Ascending aorta (tissue), 2 donors: ENCODE measurements at places on chromosomes 6 and 20. TPM values are rescaled to one million over a fixed set of nuclear protein-coding genes. Genes with fewer than 3 reads are reported as not detected.
A peak's percentile ranks its signal among the peaks of the same experiment; 100 is the strongest.

DNA sequence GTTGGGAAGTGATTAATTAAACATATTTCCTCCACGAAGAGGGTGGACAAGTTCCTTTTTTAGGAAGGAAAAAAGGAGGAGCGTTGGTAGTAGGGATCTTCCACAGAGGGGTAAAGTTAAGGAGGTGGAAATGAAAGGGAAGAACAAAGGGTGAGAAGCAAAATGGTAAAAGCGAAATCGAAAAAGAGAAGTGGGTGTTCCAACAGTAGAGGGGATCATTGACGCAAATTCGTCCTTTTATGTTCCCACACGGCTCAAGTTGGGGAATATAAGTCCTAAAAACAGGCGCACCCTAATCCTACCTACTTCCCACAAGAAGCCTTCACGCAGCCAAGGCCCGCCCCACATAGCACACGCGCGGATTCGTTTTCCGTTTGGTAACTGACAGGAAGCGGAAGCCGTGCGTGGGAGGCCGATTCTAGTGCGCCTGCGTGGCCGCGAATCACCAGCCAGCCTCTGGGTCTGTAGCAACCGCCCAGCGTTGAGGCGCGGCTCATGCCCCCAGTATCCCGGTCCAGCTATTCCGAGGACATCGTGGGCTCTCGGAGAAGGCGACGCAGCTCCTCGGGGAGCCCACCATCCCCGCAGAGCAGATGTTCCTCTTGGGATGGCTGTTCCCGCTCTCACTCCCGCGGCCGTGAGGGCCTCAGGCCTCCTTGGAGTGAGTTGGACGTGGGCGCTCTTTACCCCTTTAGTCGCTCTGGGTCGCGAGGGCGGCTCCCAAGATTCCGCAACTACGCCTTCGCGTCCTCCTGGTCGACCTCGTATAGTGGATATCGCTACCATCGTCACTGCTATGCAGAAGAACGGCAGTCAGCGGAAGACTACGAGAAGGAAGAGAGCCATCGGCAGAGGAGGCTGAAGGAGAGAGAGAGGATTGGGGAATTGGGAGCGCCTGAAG, at the start of gene NKAPL:
Gene NKAPL (plus strand): TSS at position 421 of the 901 bp plus-strand sequence. CDS start 75 bp downstream, at position 496.
- DNase-seq = peak; percentile 28

- no peak for DNase-seq
Measured at GRCh38 chr6:132234356-132234755, 166.9 kb downstream of the MOXD1 start.

GRCh38 chr6:100469101-100469859, 4.6 kb upstream of the SIM1 start:
- no peak for DNase-seq

DNA sequence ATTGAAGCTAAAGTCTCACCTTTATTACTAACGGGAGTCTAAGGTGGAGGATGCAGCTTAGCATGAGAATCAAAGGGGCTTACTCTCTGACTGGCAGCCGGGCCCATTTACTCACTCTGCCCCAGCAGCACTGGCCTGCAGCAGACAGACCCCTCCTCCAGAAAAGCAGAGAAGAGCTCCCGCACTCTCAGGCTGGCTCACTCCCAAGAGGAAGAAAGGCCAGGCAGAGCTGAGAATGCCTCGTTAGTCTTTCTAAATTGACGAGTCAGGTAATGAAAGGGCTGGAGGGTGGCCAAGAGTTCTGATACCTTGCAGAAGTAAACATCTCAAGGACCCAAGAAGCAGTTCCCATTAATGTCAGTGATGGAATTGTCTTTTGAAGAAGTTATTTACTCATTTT, 44.5 kb upstream of the IL20RA start:
- DNase-seq = no peak

GRCh38 chr6:4637691-4638433, 138.3 kb upstream of the CDYL start:
- DNase-seq = no peak

DNA sequence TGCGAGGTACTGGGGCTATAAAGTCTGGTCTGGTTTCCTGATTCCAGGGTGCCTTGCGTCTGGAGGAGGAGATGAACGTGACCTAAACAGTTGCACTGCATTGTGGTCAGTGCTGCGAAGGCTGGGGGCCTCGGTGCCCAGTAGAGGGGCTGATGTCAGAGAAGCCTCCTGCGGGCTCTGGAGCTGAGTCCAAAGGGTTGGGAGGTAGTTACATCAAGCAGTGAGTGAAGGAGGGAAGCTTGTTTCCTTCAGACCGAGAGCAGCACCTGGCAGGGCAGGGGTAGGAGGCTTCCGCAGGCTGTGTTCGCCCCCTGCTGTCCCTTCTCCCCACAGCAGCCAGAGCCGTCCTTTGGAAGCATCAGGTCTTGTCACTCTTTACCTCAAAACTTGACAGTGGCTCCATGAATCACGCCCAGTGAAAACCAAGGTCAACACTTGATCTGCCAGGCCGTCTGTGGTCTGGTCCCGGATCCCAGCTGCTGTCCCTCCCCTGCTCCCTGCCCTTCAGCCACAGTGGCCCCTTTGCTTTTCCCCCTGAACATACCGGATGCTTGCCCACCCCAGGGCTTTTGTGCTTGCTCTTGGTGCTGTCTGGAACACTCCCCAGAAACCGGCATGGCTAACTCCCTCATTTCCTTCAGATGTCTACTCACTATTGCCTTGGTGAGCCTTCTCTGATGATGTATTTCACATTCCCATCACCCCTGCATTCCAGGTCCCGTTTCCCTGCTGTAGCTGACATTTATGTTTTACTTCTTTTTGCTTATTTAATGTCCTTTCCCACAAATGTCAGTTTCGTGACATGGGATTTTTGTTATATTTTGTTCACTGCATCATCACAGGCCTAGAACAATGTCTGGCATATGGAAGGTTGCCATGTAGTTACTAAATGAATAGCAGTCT, 7.0 kb downstream of the DYNLRB1 start:
- DNase-seq = no peak

DNA sequence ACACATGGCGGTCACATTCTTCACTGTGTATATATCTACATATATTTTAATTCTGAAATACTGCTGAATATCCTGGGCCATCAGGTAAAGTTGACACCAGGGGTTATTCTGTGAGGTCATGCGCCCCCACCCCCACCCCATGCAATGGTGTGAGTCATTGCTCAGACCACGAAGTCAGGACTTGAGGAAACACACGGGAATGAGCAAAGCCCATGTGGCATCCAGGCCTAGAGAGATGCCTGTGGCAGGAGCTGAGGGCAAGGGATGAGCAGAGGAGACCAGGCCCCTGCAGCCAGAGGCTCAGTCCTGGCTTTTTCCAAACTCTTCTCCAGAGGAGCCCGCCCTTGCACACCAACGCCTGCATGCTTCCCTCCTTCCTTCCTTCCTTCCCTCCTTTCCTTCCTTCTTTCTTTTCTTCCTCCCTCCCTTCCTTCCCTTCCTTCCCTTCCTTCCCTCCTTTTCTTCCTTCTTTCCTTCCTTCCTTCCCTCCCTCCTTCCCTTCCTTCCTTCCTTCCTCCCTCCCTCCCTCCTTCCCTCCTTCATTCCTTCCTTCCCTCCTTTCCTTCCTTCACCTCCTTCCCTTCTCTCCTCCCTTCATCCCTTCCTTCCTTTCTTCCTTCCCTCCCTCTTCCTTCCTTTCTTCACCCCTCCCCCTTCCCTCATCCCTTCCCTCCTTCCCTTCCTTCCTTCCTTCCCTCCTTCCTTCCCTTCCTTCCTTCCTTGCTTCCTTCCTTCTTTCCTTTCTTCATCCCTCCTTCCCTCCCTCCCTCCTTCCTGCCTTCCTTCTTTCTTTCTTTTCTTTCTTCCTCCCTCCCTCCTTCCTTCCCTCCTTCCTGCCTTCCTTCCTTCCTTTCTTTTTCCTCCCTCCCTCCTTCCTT, 72.0 kb upstream of the INSM1 start:
- DNase-seq = no peak

DNA sequence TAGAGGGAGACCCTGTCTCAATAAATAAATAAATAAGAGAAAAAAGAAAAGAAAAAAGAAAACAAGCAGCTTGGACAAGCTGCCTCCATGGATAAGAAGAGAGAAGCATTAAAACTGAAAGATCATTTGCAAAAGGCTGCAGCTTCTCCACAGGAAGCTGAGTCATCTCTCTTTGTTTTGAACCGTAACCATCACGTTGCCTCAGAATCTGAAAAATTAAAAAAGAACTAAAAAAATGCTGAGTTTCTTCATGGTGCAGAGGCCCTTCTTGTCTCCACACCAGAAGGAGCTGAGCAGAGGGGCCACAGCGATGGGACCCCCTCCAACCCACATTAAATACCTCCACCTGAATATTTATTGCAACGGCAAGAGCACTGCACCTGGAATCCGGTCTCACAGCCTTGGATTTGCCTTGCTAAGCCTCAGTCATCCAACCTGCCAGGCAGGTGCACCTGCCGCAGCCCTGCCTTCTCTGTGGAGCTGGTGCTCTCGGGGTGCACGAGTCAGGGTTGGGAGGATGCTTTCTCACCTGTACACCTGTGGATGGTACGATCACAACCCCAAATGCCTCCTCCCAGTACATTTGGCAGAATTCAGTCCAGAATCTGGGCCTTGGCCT, 28.1 kb downstream of the TOX2 start:
- no peak for DNase-seq

DNA sequence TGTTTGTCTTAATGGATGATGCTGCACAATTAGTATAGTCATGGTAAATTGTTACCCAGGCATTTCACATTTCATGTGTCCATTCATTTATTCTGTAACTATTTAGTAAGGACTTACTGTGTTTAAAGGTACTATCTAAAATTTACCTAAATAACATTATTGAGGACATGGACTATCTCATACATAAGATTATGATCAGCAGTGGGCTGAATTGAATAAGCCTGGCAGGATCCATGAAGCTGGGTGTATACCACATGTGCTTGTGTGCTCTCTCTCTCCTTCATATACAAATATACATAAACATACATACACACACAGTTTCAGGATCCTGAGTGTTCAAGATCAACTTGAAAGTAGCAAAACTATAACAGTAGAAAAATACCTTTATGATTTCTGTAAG, 595.4 kb downstream of the EPM2A start:
- DNase-seq = no peak

DNA sequence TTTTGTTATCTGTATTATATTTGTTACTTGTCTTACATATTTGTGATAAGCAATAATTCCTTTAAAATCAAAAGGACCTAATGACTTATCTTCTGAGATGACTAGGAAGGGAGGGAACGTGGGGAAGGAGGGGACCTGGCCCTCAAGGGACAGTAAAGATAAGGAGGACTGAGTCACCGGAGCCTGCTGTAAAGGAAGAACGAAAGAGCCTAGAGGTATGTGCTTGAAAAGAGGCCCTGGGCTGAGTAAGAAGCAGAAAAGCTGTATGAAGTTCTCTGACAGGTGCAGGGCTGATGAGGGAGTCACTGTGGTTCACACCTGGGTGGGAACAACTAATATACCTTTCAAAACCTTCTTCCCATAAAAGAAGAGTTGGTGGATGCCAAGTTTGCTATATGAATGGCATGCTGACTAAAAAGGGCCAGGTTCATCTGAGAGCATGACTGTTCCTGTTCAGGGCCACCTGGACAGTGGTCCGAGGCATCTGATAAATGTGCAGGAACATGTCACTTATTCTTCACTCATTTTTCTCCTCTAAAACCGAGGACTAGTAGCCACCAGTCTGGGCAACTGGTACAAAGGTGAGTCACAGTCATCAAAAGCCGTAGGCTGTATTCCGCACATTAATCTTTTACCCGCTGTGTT, 111.3 kb downstream of the TNFAIP3 start:
- DNase-seq = no peak

DNA sequence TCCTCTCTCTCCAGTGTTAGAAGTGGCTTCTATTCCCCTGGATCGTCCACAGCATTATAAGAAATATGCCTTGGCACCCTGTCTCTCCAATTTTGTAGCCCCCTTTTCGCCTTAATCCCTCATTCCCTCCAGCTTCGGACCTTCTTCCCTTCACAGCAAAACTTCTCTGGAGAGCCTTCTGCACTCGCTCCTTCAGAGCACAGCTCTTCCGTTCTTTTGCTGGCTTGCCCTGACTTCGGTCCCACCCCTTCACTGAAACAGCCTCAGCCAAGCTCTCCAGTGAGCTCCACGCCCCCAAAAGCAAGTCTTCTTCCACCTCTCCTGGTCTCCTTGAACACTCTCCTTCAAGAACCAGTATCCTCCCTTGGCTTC, 134.7 kb upstream of the RNF24 start:
- peak; percentile 54 for DNase-seq

DNA sequence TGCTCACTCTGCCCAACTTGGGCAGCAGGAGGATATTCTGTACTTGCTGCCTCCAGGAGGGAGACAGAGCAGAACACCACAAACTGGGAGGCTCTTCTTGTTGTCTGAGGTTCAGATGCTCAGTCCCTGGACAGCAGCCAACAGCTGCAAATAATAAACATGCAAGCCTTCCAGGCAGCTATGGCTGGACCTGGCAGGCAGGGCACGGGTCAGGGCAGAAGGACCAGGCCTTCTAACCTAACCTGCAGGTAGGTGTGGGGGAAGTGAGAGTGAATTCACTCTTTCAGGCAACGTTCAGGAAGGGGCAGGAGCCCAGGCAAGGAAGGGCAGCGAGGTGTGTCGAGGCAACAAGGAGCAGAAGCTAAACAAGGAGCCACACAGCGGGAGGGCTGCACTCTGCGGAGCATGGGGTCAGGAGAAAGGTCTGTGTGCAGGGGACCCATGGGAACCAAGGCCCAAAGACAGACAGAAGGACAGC, 31.5 kb downstream of the NINL start:
- DNase-seq = no peak

GRCh38 chr6:80872199-80872950, 765.9 kb downstream of the BCKDHB start:
- no peak for DNase-seq

GRCh38 chr20:59075934-59076508, 33.4 kb upstream of the PRELID3B start:
- no peak for DNase-seq

DNA sequence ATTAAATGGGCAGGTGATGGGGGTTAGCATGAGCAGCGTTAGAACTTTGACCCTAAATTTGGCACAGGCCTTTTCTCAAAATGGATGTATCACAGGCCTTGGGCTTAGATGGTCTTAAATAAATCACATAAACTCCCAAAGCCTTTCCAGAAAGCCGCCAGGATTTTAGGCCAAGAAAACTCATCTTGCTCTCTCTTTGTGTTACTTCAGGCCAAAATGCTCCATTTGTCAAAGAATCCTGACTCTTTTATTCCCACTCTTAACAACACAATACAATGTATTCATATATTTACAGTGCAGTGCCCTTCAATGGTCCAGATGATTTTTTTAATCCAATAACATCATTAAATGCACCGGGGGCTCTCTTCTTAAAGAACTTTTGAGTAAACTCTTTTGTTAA, 5.9 kb upstream of the TCP11 start:
- DNase-seq = no peak

GRCh38 chr20:46243707-46244628, 64.3 kb downstream of the CDH22 start:
- DNase-seq = no peak

The ZSCAN23 gene
- not detected for total RNA-seq

The DPPA5 gene
- not detected for total RNA-seq

The ACTL10 gene
- total RNA-seq = 26.3 TPM

The ADGB gene
- not detected for total RNA-seq

The MLN gene
- not detected for total RNA-seq

The SMLR1 gene
- not detected for total RNA-seq

The POM121L2 gene
- not detected for total RNA-seq
